H1 (cell line): ENCODE measurements at places on chromosomes 1 and 21. TPM values are rescaled to one million over a fixed set of nuclear protein-coding genes. Genes with fewer than 3 reads are reported as not detected.

HEYL gene
- 3.1 and 3.5 TPM in 2 replicates for total RNA-seq

ECE1 gene
- 36.8 and 37.1 TPM in 2 replicates for total RNA-seq

CFAP74 gene
- 0.20 and 0.33 TPM in 2 replicates for total RNA-seq

GRCh38 chr1:21117159-21117558, 59.5 kb downstream of the EIF4G3 start:
- DNase-seq, result no peak

GRCh38 chr1:218810306-218810705, 363.4 kb upstream of the LYPLAL1 start:
- no peak for DNase-seq

GRCh38 chr1:12516741-12517140, 101.3 kb downstream of the DHRS3 start:
- DNase-seq, result no peak

- no peak for DNase-seq
These were observed 10.1 kb downstream of the VANGL2 start for GRCh38 chr1:160410406-160411005.

GRCh38 chr1:6347641-6348487, 45.7 kb downstream of the ACOT7 start:
- DNase-seq, result no peak

GRCh38 chr1:103525114-103525606, 339 bp upstream of the RNPC3 start:
- DNase-seq, result no peak

DNA sequence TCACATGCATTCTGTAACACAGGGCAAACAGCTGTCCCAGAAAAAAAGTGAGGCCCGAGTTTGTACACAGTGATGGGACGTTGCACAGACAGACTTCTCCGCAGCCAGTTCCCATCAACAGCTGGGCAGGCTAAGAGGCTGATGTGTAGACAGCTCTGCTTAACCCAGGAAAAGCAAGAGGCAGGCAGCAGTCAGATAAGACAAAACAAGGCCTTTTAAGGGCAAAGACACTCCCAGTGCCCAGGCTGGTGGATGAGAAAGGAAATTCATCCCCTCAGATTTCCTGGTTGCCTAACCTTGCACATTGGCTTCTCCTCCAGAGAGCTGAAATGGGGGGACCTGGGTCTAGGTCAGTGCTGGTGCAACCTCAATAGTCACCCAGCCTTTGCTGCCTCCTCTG, 17.2 kb upstream of the PHLDA3 start:
- no peak for DNase-seq

- DNase-seq, result no peak
These were observed 54.2 kb downstream of the WDR64 start for GRCh38 chr1:241706257-241706656.

- DNase-seq, result no peak
These were observed 8.1 kb downstream of the LRRC53 start for GRCh38 chr1:74504125-74504932.

DNA sequence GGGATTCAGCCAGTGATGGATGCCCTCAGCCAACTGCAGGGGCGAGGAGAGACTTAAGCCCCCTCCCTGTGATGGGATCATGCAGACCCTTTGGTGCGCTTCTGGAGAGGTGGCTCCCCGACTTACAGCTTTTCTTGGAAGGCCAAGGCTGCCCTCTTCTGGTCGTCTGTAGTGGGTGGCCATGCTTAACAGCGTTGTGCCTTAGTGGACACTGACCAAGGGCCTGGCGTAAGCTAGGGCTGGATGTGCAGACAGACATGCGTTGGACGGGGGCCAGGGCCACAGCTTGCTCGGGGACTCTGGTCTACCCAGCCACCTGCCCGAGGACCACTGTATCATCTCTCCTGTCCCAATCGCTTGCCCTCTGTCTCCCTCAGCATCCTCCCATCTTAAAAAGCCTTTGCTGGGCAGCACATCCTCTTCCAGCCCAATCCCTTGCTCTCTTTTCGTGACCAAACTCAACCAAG, 5.5 kb downstream of the AZIN2 start:
- peak; percentile 41 for DNase-seq

GRCh38 chr1:63524201-63524600, 876 bp downstream of the EFCAB7 start:
- no peak for DNase-seq

- DNase-seq, result no peak
These were observed 139.8 kb downstream of the AK5 start for GRCh38 chr1:77421504-77422233.
